ENCODE measurements at places on chromosomes 7 and 10.
A peak's percentile ranks its signal among the peaks of the same experiment; 100 is the strongest.

- DNase-seq, result peak; percentile 14
- no peaks in the 10 kb centered on the region for H3K36me3 ChIP-seq
- H3K27me3 ChIP-seq, result no peaks in the 10 kb centered on the region
- peak overlapping the region; percentile 52 for H3K4me3 ChIP-seq
These were observed 790 bp downstream of the ADAM22 start for GRCh38 chr7:87934699-87935383.

GRCh38 chr7:130079846-130080394, 9.6 kb downstream of the KLHDC10 start:
- no peak overlapping the region for H3K4me3 ChIP-seq
- H3K27ac ChIP-seq, result no peak overlapping the region
- H3K27me3 ChIP-seq, result no peaks in the 10 kb centered on the region
- no peaks in the 10 kb centered on the region for H3K36me3 ChIP-seq
- peaks cover 19% of the 10 kb centered on the region for H3K4me1 ChIP-seq
- no peak for DNase-seq

GRCh38 chr7:136555933-136556332, 312.5 kb upstream of the CHRM2 start:
- H3K4me1 ChIP-seq, result no peaks in the 10 kb centered on the region
- no peak overlapping the region for H3K4me3 ChIP-seq

GRCh38 chr7:142299237-142299781, 41.5 kb upstream of the PRSS58 start:
- H3K27me3 ChIP-seq, result no peaks in the 10 kb centered on the region
- H3K36me3 ChIP-seq, result no peaks in the 10 kb centered on the region
- DNase-seq, result no peak
- H3K4me1 ChIP-seq, result peaks cover 7% of the 10 kb centered on the region
- no peak overlapping the region for H3K4me3 ChIP-seq

DNA sequence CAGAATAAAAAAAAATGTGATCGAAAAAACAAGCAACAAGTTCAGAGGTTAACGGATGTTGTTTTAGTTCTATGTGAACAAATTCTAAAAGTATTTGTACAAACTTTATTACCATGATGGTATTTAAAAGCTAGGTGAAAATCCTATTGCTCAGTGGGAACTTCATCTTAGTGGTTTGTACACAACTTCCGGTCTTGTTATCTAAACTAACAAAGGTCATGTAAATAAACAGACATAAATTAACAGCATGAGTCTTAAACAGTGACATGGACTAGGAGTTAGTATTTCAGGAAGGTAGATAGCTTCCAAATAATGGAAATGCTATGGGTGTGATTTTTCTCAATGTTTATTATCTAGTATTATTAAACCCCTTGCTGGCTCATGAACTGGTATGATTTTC, 83.8 kb downstream of the SPAG6 start:
- no peak overlapping the region for H3K27ac ChIP-seq
- no peak overlapping the region for H3K4me3 ChIP-seq
- no peaks in the 10 kb centered on the region for H3K27me3 ChIP-seq
- DNase-seq, result no peak
- H3K4me1 ChIP-seq, result no peaks in the 10 kb centered on the region

- H3K4me3 ChIP-seq, result no peak overlapping the region
- H3K4me1 ChIP-seq, result peaks cover 84% of the 10 kb centered on the region
- H3K27ac ChIP-seq, result no peak overlapping the region
- no peaks in the 10 kb centered on the region for H3K36me3 ChIP-seq
- H3K27me3 ChIP-seq, result no peaks in the 10 kb centered on the region
These were observed 3.7 kb downstream of the ITPRIP start for GRCh38 chr10:104334561-104334960.

GRCh38 chr7:149130572-149131198, 4.6 kb upstream of the ZNF425 start:
- H3K4me1 ChIP-seq, result peaks cover 9% of the 10 kb centered on the region
- H3K36me3 ChIP-seq, result peaks cover 11% of the 10 kb centered on the region
- no peak overlapping the region for H3K27ac ChIP-seq
- no peaks in the 10 kb centered on the region for H3K27me3 ChIP-seq

GRCh38 chr10:49441488-49442476, 45.9 kb upstream of the DRGX start:
- H3K4me3 ChIP-seq, result no peak overlapping the region
- H3K4me1 ChIP-seq, result peaks cover 6% of the 10 kb centered on the region
- no peak for DNase-seq
- no peaks in the 10 kb centered on the region for H3K27me3 ChIP-seq
- H3K36me3 ChIP-seq, result no peaks in the 10 kb centered on the region

- H3K36me3 ChIP-seq, result no peaks in the 10 kb centered on the region
- H3K4me3 ChIP-seq, result no peak overlapping the region
- no peaks in the 10 kb centered on the region for H3K27me3 ChIP-seq
- H3K27ac ChIP-seq, result no peak overlapping the region
- DNase-seq, result no peak
These were observed 133.4 kb upstream of the CSTF2T start for GRCh38 chr10:51832652-51833383.

GRCh38 chr7:107694386-107694785, 33.8 kb downstream of the SLC26A4 start:
- no peak overlapping the region for H3K27ac ChIP-seq
- H3K27me3 ChIP-seq, result no peaks in the 10 kb centered on the region
- H3K4me1 ChIP-seq, result no peaks in the 10 kb centered on the region
- no peak overlapping the region for H3K4me3 ChIP-seq

- no peak overlapping the region for H3K4me3 ChIP-seq
- H3K27ac ChIP-seq, result no peak overlapping the region
- no peaks in the 10 kb centered on the region for H3K36me3 ChIP-seq
These were observed 6.0 kb downstream of the ADCYAP1R1 start for GRCh38 chr7:31058122-31058521.

DNA sequence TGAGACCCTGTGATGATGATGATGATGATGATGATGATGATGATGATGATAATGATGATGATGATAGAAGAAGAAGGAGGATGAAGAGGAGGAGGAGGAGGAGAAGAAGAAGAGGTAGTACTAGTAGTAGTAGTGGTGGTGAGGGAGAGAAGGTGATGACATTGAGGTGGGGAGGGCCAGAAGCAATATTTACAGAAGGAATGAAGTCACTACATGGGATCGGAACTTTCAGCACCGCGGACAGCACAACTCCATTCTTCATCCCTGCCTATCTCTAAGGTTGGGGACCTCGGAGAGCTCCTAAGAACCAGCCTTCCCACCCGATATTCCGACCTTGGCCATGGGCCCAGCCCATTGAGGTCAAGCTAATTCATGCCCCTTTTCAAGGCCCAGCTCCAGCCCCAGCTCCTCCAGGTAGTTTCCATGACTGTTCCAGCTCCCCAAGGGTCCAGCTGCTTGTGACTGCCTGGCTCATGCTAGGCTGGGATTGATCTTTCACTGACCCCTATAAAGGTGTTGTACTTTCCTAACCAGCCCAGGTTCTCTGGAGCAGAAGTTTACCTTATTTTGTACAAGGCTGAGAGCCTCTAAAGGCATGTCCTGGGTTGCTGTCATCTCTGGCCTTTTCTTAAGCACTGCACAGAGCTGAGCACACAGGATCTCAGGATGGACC, 10.3 kb downstream of the CRHR2 start:
- H3K27me3 ChIP-seq, result peaks cover 6% of the 10 kb centered on the region
- H3K36me3 ChIP-seq, result no peaks in the 10 kb centered on the region
- H3K4me3 ChIP-seq, result no peak overlapping the region
- no peak for DNase-seq
- H3K4me1 ChIP-seq, result no peaks in the 10 kb centered on the region

DNA sequence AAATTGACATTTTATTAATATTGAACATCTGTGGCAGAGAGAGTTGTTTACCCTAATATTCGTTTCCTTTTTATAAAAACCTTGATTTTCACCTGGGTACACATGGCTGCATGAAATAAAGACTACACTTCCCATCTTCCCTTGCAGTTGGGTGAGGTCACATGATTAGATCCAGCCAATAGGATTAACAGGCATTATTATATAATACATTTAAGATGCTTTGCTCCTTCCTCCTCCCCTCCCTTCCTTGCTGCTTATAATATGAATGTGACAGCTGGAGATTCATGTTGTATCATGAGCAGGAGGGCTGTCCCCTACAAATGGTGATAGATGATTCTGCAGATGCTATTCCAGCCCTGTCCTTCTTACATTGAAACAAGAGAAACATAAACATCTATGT, 146.6 kb downstream of the SH2D4B start:
- H3K27ac ChIP-seq, result no peak overlapping the region
- no peaks in the 10 kb centered on the region for H3K4me1 ChIP-seq
- no peak overlapping the region for H3K4me3 ChIP-seq

GRCh38 chr7:55193245-55193644, 171.9 kb upstream of the LANCL2 start:
- H3K4me3 ChIP-seq, result no peak overlapping the region
- DNase-seq, result no peak
- no peaks in the 10 kb centered on the region for H3K4me1 ChIP-seq
- H3K27me3 ChIP-seq, result no peaks in the 10 kb centered on the region
- H3K36me3 ChIP-seq, result no peaks in the 10 kb centered on the region
- H3K27ac ChIP-seq, result no peak overlapping the region

- no peak overlapping the region for H3K4me3 ChIP-seq
- no peak for DNase-seq
- no peaks in the 10 kb centered on the region for H3K4me1 ChIP-seq
- no peaks in the 10 kb centered on the region for H3K36me3 ChIP-seq
These were observed 113.9 kb downstream of the ZNF438 start for GRCh38 chr10:30917789-30918188.

GRCh38 chr10:121525251-121526134, 72.8 kb downstream of the FGFR2 start:
- H3K4me1 ChIP-seq, result no peaks in the 10 kb centered on the region
- no peak overlapping the region for H3K4me3 ChIP-seq
- H3K27me3 ChIP-seq, result no peaks in the 10 kb centered on the region
- H3K36me3 ChIP-seq, result no peaks in the 10 kb centered on the region
- no peak for DNase-seq

GRCh38 chr7:1994931-1995330, 237.8 kb downstream of the MAD1L1 start:
- H3K4me3 ChIP-seq, result no peak overlapping the region
- H3K4me1 ChIP-seq, result no peaks in the 10 kb centered on the region
- no peak for DNase-seq
- no peaks in the 10 kb centered on the region for H3K27me3 ChIP-seq
- no peak overlapping the region for H3K27ac ChIP-seq

- H3K4me3 ChIP-seq, result no peak overlapping the region
- no peaks in the 10 kb centered on the region for H3K36me3 ChIP-seq
- no peaks in the 10 kb centered on the region for H3K4me1 ChIP-seq
These were observed 293.3 kb upstream of the SP4 start for GRCh38 chr7:21134631-21135030.

- H3K27ac ChIP-seq, result no peak overlapping the region
- DNase-seq, result no peak
- H3K27me3 ChIP-seq, result no peaks in the 10 kb centered on the region
- no peaks in the 10 kb centered on the region for H3K36me3 ChIP-seq
- H3K4me3 ChIP-seq, result no peak overlapping the region
These were observed 69.0 kb downstream of the CFAP46 start for GRCh38 chr10:132873395-132873794.

DNA sequence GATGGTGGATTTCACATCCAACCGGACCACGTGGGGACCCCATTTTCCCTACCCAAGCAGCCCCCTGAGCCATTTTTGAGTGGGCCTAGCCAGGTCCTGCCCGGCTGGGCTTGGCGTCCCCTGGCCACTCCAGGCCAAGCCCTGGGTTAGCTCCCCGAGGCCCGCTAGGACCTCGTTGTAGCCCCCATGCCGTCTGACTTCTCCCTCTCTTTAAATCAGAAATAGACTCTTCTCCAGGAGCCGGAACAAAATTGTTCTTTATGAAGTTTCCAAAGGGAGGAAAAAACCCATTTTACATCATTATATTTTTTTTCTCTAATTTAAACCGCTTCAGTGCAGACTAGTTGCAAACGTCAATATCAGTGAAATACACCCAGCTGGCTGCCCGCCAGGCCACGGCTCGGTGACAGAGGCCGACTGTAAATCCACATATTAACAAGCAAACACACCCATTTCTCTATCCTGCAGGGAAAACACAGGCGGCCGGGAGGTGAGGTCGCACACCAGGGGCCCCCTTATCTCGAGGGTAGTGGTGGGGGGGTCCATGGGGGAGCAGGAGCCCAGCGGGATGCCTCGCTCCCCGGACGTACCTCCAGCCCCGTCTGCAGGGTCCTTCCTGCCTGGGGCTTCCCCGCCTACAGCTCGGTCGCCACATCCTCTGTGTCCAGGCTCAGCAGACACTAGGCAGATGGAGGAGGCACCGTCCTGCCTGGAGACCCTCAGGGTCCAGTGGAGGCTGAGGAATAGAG, 72.7 kb downstream of the ELFN1 start:
- no peak overlapping the region for H3K27ac ChIP-seq
- H3K4me3 ChIP-seq, result no peak overlapping the region
- H3K4me1 ChIP-seq, result peaks cover 30% of the 10 kb centered on the region
- DNase-seq, result peak; percentile 45
- no peaks in the 10 kb centered on the region for H3K27me3 ChIP-seq

DNA sequence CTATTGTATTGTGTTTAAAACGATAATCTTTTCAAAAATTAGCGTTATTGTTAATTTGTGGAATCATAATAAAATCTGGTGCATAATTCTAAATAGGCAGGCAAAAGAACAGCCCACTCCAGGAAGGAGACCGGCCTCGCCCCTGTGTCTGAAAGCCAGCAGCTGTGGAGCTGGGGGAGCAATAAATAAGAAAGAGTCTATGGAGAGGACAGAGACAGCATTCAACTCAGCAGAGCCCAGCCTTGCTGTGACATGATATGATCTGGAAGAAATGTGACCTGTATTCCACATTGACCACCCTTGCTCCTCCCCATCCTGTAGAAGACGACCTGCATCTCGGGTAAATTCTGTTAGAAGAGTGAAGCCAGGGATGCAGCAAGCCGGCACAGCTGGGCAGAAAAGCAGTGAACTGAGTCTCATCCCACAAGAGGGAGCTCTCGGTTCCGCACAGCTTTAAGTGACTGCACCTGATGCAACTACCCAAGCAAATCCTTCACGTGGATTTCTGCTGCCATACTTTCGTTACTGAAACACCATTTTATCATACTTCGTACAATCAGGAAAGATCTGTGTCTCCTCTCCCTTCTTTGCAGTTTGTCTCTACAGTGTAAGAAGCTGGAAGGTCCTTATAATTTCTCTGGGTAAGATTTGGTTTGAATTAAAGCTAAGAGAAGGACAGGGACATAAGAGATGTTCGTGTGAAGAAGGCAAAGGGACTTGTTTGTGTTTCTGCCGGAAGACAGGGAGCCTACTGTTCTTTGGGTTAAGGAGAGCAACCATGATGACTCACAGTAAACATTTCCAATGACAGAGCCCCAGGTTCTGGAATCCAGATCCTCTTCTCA, 427.1 kb downstream of the GPAM start:
- no peak overlapping the region for H3K4me3 ChIP-seq
- no peak for DNase-seq

GRCh38 chr7:137305901-137306621, 37.5 kb downstream of the PTN start:
- no peak overlapping the region for H3K27ac ChIP-seq
- no peaks in the 10 kb centered on the region for H3K36me3 ChIP-seq
- no peaks in the 10 kb centered on the region for H3K27me3 ChIP-seq
- no peaks in the 10 kb centered on the region for H3K4me1 ChIP-seq
- no peak for DNase-seq
- H3K4me3 ChIP-seq, result no peak overlapping the region

Measured in CD4-positive, alpha-beta memory T cell (primary cell).